ENCODE measurements at places on chromosomes 11 and 22.

DNA sequence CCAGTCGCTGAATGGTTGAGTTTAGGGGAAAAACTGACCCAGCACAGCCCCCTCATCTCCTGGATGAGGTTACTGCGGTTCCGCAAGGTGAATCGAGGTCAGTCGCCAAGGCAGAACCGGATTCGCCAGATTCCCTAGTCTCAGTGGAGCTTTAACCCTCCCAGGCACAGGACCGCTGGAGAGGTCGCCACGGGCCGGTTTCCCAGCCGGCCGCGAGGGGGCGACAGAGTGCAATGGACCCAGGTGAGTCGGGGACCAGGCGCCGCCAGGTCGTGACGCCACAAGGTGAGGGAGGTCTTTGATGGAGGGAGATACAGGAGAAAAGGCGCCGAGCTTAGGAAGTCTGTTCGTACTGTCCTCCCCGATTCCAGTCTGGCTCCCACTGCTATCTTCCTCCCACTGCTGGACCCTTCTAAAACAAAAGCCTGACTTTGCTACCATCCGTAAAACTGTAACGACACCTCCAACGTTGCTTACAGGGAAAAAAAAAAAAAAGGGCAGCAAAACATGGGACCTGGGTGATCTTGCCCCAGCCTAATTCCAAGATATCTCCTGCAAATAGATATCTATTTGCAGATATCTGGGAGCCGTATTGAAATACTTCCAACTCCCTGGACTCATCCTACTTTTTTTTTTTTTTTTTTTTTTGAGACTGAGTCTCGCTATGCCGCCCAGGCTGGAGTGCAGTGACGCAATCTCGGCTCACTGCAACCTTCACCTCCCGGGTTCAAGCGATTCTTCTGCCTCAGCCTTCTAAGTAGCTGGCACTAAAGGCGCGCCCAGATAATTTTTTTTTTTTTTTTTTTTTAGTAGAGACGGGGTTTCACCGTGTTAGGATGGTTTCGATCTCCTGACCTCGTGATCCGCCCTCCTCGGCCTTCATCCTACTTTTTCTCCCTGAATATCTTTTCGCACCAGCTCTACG, 1.4 kb upstream of the GGA1 start:
- DNase-seq, result peak; percentile 77

DNA sequence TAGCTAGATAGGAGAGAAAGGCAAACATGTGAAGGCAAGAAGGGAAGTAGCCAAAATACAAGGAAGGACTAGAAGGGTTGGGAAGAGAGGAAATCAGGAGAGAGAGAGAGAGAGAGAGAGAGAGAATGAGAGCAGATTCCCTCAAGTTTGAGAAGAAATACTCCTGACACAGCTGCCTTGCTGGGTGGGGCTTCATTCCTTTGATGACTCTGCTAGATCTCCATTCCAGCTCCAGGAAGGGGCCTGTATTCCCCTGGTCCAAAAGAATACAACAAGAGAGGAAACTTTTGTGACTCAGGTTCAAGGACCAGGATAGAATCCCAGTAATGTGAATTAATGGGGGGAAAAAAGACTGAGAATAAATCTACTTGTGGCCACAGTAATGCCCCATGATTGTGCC, 62.9 kb upstream of the SPON1 start:
- DNase-seq, result no peak

DNA sequence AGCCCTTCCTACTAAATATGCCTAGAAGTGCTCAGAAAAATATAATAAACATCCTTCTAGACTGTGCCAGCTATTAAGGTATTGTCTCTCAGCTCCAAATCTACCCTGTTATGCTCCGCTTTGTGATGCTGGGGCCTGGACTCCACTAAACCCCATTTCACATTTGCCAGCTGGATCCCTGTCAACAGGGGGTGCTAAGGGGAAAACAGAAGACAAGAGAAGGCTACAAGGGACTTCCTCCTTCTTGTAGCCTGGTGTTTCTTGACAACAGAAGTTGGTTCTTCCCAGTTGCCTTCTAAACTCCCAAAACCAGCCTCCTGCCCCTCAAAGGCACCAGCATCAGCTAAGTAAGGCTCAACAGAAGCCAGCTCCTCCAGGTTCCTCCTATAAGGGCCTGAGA, 5.2 kb downstream of the NUMA1 start:
- no peak for DNase-seq

DNA sequence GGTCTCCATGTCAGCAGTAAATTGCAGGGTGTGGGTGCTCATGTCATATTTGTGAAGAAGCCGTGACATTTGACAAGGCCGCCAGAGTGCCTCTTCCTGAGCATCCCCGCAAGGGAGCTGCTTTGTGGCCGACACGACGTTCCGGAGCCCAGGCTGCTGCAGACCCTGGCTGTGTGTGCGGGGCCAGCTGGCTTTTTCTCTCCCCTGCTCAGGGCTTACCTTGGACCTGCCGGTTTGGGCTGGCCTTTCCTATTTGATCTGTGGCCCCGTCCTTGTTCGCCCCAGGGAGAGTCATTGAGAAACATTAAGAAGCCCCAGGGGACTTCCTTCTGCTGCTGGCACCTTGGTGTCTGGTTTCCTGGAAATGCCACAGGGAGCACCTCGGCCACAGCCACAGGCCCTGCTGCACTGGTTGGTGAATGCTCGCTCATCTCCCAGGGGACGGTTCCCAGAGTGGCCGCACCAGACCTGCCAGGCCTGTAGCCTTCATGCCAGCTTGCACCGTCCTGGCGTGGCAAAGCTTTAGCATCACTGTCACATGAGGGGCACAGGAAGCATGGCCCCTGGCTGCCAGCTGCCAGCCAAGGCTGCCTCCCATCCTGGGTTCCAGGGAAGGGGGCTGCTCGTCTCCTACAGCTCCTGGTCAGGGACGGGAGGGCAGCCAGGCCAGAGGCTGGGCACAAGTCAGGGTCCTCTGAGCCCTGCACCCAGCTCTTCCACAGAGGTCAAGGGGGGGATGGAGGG, 5.4 kb downstream of the GRK2 start:
- DNase-seq, result no peak

GRCh38 chr22:47291565-47292495, 529.4 kb downstream of the TBC1D22A start:
- DNase-seq, result no peak

DNA sequence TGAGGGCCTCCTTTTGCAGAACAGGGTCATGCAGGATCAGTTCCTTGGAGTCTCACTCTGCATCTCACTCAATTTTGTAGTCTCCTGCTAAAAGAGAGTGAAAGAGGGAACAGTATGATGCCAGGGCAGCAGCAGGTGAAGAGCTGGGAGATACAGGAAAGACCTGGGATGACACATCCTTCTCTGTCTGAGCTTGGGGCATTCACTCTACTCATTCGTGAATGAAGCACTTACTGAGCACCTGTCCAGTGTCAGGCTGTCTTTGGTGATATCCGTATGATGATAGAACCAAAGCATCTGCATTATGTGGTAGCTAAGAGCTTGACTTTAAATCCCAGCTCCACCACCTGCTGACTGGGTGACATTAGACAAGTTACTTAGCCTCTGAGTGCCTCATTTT, 14.4 kb downstream of the SREBF2 start:
- no peak for DNase-seq

- DNase-seq, result no peak
These were observed 25.4 kb downstream of the MS4A10 start for GRCh38 chr11:60810569-60810968.

DNA sequence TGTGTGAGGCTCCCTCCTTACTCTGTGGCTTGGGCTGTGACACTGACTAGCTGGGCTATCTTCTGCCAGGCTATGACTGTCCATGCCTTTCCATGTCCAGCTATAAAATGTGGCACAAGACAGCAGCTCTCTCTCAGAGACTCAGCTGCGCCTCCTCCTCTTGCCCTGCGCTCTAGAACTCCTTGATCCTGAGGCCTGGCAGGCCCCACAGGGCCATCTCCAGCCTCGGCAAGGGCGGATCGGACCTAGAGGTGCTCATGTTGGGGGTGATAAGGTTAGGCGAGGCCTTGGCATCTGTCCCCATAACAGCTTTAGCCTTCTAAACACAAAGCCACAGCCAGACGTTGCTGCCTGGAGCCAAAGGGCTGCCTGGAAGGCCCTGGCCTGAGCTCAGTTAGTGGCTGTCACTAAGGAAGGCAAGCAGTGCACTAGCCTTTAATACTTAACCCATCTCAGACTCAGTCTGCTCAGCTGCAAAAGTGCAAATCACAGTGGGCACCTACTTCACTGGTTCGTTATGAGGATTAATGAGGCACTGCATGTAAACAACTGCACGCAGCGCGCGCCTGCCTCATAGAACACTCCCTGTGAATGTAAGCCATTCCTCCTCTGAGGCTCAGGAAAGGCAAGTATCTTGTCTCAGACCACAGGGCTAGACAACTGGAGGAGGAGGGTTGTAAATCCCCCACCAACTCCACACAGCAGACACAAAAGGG, 1.2 kb downstream of the GUCD1 start:
- DNase-seq, result no peak

- no peak for DNase-seq
These were observed 18.4 kb downstream of the TNKS1BP1 start for GRCh38 chr11:57306161-57306876.

GRCh38 chr11:13229711-13230318, 47.8 kb upstream of the BMAL1 start:
- no peak for DNase-seq

GRCh38 chr22:49775867-49776511, 51.7 kb downstream of the BRD1 start:
- DNase-seq, result no peak

GRCh38 chr11:2237457-2238238, 32.7 kb downstream of the ASCL2 start:
- no peak for DNase-seq

GRCh38 chr22:22849640-22850610, 37.7 kb upstream of the IGLL5 start:
- no peak for DNase-seq

DNA sequence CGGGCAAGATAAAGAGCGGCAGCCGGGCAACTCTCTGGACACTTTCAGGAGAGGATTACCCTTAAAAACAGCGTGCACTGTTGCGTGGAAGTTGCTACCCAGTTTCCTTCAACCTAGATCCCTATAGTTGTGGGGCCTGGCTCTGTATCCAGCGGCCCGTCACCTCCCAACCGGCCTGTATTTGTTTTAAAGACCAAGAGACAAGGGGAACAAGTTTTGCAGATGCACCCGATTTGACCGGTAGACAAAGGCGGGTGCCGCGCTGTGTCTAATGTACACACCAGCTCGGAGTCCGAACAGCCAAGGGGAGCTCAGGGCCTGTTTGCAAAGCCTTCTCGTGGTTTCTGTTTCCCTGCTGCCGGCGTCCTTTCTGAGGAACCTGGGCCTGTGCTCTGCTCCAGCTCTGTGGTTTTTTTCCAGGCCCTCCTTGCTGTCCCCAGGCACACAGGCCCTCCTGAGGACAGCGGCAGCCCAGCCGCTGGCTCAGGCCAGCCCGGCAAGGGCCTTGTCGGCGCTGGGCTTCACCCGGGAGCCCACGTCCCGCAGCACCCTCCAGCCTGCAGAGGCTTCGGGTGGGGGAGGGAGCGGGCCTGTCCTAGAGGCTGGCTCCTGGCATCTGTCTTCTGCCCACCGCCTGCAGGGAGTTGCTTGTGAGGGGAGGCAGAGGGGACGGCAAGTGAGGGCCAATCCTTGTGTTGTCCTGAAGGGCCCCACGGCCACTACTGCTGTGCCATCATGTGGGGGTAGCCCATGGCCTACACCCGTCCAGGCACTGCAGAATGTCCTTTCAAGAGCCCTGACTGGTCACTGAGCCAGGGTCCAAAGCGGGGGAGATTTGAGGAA, 1.4 kb downstream of the TBX1 start:
- DNase-seq, result no peak

DNA sequence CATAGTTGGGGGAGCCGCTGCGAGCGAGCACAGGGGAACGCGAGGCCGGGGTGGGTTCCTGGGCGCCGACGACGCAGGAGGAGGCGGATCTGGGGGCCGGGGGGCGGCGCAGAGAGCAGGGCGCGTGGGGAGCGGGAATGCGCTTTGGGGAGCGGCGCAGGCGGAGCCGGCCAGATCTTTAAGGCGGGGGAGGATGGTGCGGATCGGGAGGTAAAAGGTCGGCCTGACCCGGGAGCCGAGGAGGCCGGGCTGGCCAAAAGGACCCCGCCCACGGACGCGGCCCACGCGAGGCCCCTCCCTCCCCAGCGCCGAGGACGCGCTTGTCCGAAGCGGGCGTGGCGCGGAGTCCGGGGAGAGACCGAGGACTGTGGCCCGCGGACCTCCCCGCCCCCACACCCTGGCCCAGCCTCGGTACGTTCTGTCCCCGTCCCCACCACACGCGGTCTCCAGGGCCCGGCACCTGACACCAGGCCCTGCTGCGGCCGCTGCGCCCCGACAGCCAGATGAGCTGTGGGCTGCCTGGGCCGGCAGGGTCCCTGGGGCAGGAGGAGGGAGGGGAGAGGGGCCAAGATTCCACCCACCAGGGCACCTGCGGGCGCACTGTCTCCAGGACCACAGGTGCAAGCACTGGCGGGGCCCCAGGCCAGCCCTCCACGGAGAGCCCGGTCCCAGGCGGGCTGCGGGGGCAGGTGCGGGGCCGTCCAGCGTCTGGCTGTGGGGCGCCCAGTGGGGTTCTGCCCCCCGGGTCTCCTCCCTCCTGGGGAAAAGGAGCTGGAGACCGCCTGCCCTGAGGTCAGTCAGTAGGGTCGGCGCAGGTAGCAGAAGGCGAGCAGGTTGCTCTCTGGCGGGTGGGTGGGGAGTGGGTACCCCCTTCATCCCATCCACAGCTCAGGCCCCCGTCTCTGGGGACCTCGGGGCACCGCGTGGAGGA, 10.9 kb downstream of the PIM3 start:
- DNase-seq, result no peak

GRCh38 chr11:68503251-68503687, 42.7 kb downstream of the PPP6R3 start:
- DNase-seq, result no peak

DNA sequence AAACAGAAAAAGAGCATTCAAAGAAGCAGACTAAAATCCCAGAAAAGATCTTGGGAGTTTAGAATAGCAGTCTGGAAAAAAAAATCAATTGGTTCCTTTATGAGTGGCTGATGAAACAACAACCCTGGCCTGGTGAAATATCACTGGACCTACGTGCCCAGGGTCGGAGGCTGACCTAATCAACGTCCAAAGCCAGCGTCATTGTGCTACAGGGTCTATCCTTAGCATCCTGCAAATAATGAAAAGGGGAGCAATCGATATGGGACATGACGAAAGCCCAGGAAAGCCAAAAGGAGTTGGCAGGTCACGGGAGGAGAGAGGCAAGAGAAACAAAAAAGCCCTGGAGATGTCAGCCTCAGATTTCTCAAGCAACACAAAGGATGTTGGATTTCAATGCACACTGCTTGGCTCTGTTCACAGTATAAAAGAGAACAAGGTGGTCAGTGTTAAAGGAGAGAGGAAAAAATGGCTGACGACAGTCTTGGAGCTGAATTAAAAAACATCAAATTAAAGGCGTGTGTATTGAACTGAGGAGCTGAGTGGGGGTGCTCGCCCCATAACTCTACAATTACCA, 148.8 kb downstream of the BLID start:
- no peak for DNase-seq

DNA sequence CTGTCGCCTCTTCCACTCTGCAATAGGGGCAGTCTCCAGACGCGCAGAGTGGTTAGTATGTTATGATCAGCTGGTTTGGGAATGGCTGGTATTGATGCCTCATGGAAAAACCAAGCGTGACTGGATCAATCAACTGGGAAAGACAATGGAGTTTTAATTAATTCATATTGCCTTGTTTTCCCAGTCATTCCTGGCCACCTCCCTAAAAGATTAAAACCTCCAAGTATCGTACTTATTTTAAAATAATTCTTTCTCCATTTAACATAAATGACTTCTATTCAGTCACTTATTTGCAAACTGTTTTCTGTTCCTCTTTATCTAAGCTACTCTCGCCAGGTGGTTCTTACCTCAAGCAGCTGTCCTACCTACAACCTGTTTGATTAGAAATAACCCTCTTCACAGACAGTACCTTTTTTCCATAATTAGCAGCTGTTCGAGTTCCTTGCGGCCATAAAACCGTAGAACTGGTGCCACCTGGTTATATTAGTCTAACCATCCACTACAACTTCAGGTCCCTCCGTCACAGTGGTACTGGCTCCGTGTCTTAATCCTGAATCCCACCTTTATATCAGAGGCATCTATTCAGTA, 898 bp downstream of the ZNF215 start:
- no peak for DNase-seq
